CD4-positive, alpha-beta T cell (primary cell): ENCODE measurements at places on chromosomes 11 and 22. TPM values are rescaled to one million over a fixed set of nuclear protein-coding genes. Genes with fewer than 3 reads are reported as not detected.

The KCNJ5 gene
- total RNA-seq = 0.05 TPM

The ZFTA gene
- 0.95 TPM for total RNA-seq

The VWA5A gene
- total RNA-seq = 5.1 TPM

The SMTNL1 gene
- not detected for total RNA-seq

The TTC17 gene
- total RNA-seq = 77.3 TPM

The C1QTNF4 gene
- total RNA-seq = 0.41 TPM

The TCN2 gene
- 0.53 TPM for total RNA-seq

The CRYBB2 gene
- total RNA-seq = not detected

The NPTXR gene
- 4.6 TPM for total RNA-seq
